SHP77 (cell line): ENCODE measurements at places on chromosomes 7 and 10.

DNA sequence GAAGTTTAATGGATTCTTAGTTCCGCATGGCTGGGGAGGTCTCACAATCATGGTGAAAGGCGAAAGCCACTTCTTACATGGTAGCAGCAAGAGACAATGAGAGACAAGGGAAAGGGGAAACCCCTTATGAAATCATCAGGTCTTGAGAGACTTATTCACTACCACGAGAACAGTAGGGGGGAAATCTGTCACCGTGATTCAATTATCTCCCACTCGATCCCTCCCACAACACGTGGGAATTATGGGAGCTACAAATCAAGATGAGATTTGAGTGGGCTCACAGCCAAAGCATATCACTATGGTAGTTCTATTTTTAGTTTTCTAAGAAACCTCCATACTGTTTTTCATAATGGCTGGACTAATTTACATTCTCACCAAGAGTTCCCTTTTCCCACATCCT, 36.7 kb downstream of the SPAM1 start:
- no peak for DNase-seq

DNA sequence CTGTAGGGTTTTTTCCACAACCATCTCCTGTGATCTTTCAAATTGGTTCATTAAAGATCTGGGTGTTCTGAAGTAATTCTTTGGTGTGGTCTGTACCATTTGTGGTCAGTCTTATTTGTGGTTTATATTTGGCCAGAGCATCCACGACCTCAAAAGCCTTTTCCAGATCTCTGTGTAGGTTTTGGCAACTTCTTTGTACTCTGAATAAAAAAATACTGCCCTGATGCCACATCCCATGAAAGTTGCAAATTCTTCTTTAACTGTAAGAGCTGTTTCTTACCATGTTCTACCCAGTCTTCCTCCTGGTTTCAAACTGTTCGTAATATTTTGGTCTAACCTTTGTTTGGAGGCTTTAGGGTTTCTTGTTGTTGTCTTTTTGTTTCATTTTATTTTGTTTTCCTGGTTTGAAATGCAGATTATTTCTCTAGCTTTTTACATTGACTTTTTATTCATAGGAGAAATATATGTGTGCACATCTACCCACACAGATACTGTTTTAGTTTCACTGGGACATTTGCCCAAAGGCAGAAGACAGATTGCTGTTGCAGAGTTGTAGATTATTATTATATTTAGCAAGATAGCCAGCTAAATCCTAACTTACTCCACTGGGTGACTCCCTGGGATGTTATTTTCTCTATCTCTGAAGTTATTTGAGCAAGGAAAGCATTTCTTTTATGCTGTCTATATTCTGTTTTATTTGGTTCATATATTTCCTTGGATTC, 123.2 kb upstream of the SAMD8 start:
- DNase-seq = no peak

DNA sequence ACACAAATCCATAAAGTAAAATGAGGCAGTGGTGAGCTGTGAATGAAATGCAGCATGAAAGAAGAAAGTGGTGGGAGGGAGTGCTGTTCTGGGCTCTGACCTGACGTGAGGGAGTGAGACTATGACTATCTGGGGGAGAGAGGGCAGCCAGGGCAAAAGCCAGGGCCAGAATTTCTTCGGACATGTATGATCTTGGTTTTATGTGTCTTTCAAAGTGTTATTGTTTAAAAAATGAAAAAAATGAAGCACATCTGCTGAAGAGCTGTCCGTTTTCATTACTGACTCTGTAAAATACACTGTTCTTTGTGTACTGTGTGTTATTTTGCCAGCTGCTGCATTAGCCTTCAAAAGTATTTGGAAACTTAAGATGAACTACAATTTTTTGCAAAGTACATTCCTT, 70.2 kb upstream of the KLF14 start:
- DNase-seq = no peak

DNA sequence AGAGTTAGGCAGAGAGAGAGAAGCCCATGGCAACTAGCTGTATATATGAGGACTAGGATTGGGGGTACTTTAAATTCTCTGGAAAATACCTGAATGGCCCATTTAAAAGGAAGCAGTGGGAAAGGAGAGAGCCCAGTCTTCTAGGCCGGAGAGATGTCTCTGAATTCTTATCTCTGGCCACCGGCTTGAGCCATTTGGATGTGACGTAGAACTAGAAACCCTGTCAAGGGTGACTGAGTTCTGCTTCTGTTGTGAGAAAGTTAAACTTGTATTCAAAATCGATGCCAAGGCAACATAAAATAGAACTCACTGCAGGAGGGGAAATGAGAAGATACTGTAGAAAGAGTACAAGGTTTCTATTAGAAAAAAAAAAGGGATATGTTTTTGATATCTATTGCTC, 6.3 kb upstream of the GSTK1 start:
- no peak for DNase-seq

DNA sequence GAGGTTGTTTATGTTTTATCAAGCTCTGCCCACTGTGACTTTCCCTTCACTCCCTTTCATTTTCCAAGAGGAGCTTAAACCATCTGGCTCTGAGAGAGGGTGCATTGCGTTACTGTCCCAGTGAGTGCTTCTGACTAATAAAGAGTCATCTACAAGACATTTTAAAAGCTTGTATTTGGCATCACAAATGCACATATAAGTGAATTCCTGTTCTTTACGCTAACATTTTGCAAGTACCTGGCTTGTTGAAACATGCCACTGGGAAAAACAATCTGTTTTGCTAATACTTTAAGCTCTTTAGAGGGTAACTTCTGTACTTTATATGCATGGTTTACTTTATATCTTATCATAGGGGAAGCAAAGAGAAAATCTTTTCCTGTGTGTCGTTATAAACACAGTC, 534.6 kb upstream of the POM121L12 start:
- no peak for DNase-seq

DNA sequence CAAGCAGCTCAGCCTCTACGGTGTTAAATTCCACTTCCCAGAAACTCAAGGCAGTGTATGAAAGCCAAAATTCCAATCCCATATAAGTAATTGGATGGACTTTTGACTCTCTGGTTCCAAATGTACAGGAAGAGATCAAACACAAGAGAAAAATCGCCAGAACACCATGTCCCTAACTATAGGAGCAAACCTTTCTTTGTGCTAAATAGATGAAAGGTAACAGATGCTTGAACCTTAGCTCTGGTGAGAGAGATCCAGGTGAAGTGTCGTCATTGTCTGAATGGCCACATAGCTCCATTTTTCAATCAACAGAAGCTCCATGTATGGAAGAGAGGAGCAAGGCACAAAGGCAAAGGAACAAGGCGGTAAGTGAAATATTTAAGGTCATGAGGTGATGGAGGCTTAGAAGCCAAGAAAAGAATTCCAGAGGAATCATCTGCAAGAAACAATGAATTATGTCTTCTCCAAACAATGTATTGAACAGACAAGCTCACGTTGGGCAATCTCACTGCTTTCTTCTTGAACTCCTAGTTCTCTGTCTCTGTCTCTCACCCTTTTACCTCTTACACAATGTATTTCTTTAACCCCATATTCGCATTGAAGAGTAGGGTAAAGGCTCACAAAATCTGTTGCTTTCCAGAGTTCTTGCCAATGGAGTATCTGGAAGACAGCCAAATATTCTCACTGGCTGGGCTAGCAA, 585.1 kb downstream of the GATA3 start:
- DNase-seq = no peak

- no peak for DNase-seq
These were observed at the start of gene CALD1 for GRCh38 chr7:134778941-134779740. TSS of gene CALD1 (plus strand) at chr7:134779634. CDS start at chr7:134867734, 88,100 bp downstream.

DNA sequence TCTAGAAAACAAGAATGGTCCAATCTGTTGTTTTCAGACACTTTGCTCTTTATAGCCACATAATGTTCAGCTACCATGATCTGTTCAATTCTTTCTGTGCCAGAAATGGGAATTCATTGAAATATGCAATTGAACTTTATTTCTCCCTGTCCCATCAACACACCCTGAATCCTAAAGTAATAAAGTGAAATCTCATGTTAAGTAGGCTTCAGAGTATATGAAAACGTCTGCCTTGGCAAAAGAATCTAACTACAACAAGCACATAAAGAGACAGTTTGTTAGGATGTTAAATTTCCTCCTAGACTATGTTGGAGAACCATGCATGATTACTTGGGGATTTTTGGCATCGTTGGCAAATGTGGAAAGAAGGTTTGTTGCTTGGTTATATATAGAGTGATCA, 722.7 kb downstream of the XPNPEP1 start:
- DNase-seq = no peak

DNA sequence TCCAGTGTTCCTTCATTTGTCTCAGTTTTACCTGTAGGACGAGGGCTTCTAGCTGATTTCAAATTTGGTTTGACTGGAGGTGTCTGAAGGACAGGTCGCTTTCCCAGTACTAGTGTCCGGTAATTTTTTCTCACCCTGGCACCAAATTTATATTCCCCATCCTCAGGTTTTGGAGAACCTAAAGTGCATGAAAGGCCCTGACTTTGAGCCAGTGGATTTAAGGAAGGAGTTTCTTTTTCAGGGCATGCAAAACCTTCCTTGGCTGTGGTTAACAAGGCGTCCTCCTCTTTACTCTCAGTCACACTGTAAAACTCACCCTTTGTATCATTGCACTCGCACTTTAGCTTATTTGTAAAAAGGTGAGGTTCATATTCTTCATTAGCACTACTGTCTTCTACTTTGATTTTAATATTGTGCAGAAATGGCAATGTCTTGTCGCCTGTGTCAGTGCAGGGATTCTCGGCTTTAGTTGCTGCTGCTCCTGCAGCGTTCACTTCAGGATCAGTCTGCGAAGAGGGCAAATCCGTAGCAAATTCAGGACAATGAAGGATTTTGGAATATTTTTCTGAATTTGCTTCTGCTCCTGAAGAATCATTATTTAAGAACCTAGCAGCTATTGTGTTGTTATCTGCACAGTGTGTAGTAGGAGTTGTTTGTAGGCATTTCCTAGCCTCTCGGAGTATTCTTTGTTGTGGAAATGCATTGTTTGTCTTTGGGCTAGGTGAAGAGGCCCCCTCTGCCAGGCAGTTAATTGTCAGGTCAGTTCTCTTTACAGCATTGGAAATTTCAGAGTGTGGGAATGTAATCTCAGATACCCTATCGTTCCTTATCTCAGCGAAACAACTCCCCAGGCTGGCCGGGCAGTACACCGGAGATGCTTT, 9.9 kb downstream of the SKIDA1 start:
- DNase-seq = no peak

DNA sequence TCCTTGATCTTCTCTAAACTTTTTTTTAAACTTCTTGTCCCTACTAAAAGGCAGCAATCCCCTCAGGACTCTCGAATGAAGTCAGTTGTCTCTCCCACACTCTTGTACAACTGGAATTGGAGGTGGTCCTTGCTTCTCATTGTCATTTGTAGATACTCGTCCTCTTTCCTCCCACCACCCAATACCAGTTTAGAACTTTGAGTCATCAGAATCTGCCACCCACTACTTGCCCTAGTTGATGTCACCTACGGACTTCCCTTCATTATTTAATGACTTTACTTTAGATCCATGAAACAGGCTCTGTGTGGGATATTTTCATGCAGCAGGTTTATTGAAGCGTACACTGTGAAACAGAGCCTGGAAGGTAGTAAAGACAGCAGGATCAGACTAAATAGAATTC, 28.6 kb upstream of the LHFPL3 start:
- DNase-seq = no peak

GRCh38 chr10:21285742-21286331, 239.6 kb downstream of the SKIDA1 start:
- DNase-seq = no peak

- no peak for DNase-seq
These were observed 58.6 kb downstream of the RALA start for GRCh38 chr7:39681887-39682441.

DNA sequence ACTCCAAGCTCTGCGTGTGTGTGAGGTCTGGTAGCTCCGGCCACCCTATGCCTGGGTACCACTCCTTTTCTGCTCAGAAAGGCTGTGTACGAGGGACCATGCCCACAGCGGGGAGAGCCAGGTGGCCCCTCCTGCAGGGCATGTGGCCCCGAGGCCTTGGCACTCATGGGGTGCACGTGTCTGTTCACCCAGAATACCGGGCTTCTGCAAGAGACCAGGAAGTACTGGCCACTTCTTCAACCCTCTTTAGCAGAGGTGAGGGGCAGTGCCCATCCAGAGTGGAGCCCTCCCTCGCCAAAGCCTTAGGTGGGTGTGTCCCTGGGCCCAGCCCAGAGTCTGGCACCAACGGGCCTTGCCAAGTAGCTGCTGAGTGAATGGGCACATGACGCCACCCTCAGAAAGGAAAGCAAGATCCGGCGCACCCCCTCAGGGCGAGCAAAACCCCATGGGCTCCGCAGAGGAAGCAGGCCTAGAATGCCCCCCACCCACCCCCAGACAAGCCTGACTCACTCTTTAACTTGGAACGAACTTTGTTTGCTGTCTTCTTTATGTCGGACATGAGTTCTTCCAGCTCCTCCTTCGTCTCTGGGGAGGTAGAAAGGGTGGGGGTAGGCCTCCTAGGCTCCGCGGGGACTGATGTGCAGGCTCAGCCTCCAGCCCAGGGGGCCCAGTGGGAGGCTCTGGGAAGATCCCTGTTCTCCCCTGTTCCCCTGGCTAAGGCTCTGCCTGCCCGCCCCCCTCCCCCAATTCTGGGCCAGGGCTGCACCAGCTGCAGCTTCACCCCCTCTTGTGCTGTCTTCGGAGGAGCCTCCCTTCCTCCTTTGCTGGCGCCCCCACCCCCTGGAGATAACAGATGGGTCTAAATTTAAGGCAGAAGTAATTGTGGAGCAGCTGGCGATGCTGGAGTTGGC, 14.6 kb downstream of the STX1A start:
- DNase-seq = no peak

GRCh38 chr7:37208528-37208927, 240.1 kb downstream of the ELMO1 start:
- peak; percentile 54 for DNase-seq

- no peak for DNase-seq
These were observed 42.2 kb downstream of the SUFU start for GRCh38 chr10:102545997-102546396.

- DNase-seq = no peak
These were observed 64.8 kb downstream of the LRMDA start for GRCh38 chr10:75496191-75496567.

GRCh38 chr10:127151541-127151940, 44.9 kb downstream of the INSYN2A start:
- no peak for DNase-seq

DNA sequence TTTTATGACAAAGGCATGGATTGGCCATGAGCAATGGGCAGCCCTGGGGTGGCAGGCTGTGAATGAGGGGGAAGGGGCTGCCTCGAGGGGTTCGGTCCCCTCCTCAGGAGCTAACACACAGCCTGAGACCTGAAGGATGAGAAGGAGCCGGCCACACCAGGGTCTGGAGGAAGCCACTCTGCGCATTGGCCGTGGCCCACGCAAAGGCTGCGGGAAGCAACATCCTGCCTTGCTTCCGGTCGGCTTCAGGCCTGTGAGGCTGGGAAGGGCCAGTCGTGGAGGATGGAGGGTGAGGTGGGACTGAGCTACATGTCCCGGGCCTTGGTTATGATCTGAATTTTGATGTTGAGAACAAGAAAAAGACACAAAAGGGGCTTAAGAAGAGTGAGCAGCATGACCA, 49.4 kb downstream of the RGS10 start:
- DNase-seq = no peak

- no peak for DNase-seq
These were observed 37.2 kb upstream of the PCBD1 start for GRCh38 chr10:70925377-70926225.
